ENCODE measurements at places on chromosomes 5 and 9. TPM values are rescaled to one million over a fixed set of nuclear protein-coding genes. Genes with fewer than 3 reads are reported as not detected.
A peak's percentile ranks its signal among the peaks of the same experiment; 100 is the strongest.

Gene KCNV2
- total RNA-seq: not detected

Gene GTF3C5
- total RNA-seq: 32.3 TPM

Gene GDA
- total RNA-seq: 0.32 TPM

Gene C9orf72
- 24.6 TPM for total RNA-seq

Gene ADRB2
- total RNA-seq: 25.3 TPM

Gene TCF7
- 3.9 TPM for total RNA-seq

Gene ADGRD2
- not detected for total RNA-seq

Gene KIF4B
- not detected for total RNA-seq

Gene IGIP
- total RNA-seq: 13.3 TPM

Gene MEGF10
- total RNA-seq: 0.58 TPM

Gene MARVELD2
- 0.58 TPM for total RNA-seq

GRCh38 chr5:75928992-75929391 is 154.2 kb upstream of the SV2C start:
- DNase-seq: no peak

DNA sequence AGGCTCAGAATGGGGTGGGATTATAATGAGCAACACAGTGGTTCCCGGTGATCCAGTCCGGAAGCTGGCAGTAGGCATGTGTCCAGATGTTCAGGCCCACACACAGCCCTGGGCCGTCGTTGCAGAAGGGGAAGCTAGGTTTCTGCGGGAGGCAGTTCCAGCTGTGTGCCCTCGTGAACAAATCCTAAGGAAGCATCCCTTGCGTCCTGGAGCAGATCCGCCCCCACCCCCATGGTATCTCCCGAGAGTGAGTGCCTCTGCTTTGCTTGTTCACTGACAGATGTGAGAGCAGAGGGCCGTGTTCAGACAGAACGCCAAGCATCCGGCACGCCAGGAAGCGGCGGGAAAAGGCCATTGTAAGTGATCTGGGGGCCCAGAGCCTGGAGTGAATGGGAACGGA is 104.8 kb downstream of the PDE6A start:
- no peak for DNase-seq

DNA sequence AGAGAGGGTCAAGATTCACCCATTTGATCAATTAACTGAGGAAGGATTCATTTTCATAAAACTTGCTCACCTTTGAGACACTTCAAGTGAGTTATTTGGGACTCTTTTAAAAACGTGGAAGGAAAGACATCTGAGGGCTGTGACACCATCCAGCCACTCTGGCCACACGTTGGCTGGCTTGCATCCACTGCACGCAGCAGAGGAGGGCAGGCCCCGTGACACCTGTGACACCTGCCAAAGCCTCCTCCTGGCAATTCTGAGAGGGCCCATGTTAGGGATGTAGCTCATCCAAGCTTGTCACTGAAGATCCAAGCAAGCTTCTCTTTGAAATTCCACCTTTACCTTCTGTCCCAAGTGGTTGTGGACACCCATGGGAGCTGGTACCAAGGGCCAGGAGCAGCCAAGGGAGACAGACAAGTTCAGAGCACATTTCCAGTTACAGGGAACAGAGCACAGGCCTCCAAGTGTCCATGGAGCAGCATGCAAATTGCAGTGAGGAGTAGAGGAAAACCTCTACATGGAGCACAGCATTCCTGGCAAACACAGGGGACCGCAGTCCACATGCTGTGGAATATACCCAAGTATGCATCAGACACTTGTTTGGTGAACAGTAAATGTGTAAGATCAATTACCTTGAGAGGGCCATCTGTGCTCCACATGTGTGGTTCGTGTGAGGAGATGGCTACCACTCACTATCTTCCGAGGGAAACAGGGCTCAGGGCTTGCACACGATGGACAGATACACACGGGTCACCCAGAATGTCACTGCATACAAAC is 4.8 kb downstream of the PRSS3 start:
- peak; percentile 30 for DNase-seq

DNA sequence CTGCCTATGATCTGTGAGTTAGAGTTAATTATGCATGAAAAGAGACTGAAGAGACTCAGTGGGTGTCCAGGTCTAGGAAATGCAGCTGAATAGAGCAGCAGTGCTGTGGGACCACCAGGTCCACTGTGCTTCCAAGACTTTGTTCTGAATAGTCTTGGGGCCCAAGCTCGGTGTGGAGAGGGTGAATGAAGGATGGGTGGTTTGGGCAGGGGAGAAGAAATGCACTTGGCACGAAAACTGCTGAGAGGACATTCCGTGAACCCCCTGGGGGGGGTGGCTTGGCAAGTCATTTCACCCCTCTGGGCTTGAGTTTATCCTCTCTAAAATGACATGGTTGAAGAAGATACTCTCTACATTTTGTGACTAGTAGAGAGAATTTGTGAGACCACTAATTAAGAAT is 36.0 kb upstream of the GOLPH3 start:
- no peak for DNase-seq

DNA sequence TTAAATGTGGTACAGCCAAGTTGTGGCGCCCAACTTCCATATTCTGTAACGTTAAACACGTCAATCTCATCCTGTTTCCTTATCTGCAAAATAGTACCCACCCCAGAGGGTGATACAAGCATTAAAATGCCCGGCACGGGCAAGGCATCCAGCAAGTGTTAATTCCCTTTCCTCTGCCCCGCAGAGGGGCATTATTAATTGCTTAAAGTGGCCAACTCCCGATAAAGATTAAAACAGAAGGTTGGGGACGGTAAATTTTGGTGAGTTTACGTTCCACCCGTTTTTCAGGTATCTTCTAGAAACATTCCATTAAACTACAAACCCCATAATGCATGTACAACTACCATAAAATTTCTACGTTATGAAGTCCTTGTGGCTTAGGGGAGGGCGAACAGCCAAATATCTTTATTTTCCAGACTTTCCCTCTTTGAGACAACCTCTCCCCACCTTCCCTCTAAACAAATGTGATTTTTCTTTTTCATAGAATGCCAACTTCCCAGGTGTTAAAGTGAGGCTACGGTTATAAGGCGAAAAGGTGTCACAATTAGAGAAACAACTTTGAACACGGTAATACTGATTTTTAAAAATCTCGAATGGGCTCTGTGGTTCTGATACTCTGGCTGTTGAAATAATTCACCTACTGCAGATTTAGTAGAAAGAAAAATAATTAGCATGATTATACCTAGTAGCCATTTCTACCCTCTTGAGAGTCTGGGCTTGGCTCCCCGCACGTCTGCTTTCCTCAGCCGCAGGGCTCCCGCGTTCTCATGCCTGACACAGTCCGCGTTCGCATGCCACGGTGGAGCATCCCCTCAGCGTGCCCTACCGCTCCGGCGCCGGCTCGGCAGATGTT is 1.2 kb upstream of the GPBP1 start:
- no peak for DNase-seq

GRCh38 chr9:128528445-128529160 is 23.8 kb upstream of the SPTAN1 start:
- no peak for DNase-seq

DNA sequence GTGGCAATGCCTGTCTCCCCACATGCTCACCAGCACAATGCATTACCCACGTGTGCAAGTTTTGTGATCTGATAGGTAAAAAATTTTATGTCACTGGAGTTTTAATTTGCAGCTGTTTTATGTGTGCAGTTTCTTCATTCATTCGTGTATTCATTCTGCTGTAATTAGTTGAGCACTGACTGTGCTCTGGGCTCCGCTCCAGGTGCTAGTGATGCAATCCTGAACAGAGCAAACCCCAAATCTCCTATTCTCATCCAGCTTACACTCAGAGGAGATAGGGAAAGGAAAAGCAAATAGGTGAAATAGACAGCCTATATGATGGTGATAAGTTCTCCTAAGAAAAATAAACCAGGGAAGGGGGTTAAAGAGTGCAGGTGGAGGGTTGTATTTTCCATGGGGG is 148.4 kb downstream of the TENT4A start:
- DNase-seq: no peak

DNA sequence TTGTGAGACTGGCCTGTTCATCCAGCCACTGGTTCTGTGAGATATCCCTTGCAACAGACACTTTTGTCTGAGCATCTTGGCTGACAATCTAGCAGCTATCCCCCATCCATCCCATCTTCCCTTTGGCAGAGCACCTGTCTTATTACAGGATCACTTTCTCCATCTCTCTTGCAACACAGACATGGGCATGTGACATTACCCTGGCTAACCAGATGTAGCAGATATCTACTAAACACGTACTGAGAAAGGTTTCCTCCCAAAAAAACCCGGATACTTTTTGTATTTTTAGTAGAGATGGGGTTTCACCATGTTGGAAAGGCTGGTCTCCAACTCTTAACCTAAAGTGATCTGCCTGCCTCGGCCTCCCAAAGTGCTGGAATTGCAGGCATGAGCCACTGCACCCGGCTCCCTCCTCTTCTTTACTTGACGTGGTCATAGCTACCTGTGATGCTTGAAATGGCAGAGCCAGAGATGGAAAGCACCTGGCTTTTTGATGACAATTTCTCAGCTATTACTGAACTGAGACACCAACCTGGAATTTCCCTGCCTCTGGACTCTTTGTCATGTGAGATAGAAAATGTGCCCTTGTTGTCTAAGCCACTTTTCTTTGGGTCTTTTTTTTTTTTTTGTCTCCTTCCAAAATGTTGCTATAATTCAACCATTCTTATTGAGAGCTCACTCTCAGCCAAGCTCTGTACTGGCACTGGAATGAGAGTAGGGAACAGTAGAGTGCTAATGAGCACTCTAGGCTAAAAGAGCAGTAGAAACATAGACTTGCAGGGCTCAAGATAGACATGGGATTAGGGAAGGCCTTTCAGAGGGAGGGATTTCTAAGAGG is 32.6 kb downstream of the FNBP1 start:
- no peak for DNase-seq

- no peak for DNase-seq
Observed at GRCh38 chr5:39249069-39249468, 29.7 kb upstream of the FYB1 start.

- DNase-seq: no peak
Observed at GRCh38 chr5:127586066-127586770, 62.7 kb upstream of the CTXN3 start.

DNA sequence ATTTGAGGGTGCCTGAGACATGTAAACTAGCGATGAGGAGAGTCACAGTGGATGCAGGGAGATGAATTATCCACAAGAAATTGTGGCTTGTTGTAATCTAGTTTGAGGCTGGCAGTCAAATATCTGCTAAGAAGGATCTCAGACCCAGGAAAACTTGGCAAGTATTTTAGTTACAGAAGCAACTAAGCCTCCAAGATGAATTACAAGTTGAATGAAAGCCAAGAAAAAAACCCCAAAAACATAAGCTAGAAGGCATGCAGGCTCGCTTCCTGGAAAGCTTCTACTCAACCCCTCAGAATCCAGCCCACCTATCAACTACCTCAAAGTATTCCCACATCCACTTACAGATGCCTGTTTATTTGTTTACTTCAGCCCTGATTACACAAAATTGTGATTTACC is 696.9 kb downstream of the MAT2B start:
- no peak for DNase-seq

DNA sequence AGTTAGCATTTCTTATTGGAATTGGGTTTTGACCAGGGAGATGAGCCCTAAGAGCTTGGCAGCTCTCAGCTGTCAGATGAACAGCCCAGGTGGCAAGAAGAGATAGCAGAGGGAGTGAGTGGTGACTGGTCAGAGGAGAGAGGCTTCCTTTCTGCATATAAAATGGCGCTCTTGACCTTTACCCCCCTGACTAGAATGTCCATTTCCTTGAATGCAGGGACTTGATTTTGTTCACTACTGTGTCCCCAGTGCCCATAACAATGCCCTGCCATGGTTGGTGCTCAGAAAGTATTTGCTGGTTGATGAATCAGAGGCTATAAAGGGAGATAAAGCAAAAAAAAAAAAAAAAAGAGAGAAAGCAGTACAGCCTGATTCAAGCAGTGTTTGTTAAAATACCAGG is 7.2 kb downstream of the CHMP5 start:
- no peak for DNase-seq

DNA sequence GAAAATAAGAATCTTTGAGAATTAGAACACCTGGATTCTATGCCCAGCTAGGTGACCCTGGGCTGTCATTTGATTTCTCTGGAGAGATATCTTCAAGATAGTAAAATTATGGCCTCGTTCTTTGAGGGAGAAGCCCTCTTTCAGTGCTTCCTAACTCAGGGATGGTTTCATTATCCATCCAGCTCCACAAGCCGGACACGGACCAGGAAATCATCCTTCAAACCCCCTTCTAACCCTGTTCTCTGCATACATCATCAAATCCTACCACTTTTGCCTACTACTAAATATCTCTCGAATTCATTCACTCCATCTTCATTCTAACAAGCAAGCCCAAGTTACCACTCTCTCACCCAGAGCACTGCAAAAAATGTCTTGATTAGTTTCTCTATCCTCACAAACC is 57.2 kb downstream of the MAPKAP1 start:
- no peak for DNase-seq

GRCh38 chr5:32076699-32077695 is 97.1 kb downstream of the GOLPH3 start:
- peak; percentile 82 for DNase-seq

DNA sequence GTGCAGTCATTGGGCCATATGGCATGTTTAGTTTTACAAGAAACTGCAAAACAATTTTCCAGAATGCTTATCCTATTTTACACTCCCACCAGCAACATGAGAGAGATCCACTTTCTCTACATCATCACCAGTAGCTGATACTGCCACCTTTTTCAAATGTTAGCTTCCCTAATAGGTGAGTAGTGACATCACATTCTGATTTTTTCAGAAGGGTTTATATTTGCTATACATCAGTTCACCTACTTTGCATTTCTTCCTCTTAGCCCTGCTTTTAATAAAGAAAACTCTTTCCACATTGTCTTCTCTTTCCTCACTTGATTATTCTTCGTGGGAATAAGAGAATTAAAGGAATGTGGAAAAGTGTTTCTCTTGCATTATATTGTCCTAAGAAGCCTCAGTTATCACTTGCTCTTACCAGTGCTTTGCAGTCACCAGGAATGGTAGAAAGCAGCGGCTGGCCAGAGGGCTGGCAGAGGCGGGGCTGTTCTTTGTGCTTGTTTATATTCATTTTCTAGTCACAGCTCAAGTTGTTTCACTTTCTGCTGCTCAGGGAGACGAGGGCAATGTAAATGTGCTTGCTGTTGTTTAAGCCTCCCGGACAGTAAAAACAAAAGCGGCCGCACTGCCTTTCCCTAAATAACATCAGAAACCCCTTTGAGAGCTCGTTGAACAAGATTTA is 164.8 kb downstream of the HSD17B3 start:
- DNase-seq: no peak

DNA sequence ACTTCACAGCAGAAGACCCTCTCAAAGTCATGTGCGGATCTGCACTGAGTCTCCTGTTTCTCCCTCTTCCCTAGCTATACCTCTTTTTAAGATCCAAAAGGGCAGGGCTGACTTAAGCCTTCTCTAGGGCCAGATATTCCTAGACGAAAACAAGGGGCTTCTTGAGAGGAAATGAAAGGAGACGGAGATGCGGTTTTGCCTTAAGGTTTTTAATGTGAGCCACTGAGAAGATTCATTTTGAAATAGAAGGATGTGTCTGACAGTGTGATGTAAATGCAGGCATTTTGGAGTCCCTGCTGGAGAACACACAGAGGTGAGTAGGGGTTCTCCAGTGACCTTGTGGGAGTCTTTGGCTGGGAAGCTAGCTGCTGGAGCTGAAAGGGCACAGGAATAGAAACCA is 15.6 kb upstream of the IL12B start:
- DNase-seq: no peak

- no peak for DNase-seq
Observed at GRCh38 chr5:1130218-1130946, 18.5 kb upstream of the SLC12A7 start.
